NCI-H1930 (cell line): ENCODE measurements at places on chromosomes 2 and 18.

DNA sequence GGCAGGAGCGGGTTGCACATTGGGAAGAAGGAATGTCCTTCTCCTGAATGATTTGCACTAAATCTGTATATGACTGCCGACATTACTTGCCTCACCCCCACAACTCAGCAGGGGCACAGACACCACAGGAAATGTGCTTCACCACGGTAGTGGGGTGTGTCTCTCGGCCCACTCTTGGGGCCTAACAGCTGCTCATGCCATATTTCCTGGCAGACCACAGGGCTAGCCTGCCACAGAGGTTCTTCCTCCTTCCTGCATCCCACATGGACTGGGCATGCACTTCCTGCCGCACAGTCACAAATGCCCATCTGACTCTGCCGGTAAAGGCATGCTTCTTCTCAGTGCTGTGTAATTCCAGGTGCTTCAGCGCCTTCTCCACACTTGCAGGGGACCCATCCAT, 10.3 kb upstream of the PAPOLG start:
- no peak for DNase-seq

DNA sequence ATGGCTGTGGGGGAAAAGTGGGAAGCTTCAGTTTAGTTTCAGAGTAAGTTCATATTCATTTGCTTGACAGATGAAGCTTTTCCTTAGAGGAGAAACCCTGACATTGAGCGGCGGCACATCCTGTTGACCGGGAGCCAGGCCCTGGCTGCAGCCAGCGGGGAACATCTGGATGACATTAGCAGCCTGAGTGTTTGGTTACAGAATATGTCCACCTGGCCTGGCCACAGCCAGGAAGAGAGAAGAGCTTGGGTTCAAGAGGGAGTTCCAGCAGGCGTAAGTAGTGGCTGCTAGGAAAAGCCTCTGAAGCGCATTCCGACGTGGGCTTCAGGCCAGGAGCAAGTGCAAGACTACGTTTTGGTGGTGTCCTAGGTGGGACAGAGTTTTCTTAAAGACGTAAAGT, 144.9 kb upstream of the MYCN start:
- no peak for DNase-seq

GRCh38 chr2:197445746-197446145, 7.6 kb upstream of the COQ10B start:
- no peak for DNase-seq

DNA sequence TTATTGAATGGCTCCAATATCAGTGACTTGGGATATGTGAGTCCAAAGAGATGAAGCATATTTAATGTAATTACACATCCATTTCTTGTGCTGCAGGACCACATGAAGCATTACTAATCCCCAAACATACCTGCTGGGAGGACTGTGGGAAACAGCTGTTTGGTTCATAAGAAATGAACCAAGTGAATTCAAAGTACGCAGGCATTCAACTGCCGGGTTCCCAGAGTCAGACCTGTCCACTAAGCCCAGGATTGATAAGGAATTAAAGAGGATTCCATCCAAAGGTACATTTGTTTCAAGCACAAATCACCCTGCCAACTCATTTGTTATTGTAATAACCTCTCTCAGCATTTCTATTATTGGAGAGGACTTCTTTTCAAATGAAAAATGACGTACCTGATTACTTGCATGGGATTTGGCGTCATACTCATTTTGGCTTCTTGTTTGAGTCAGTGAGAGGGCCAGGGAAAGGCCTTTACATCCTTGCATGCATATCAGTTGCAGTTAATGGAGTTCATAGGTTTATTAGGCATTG, 230.7 kb downstream of the TXNL1 start:
- no peak for DNase-seq

GRCh38 chr2:197675711-197676188, 363 bp upstream of the RFTN2 start:
- DNase-seq: no peak

DNA sequence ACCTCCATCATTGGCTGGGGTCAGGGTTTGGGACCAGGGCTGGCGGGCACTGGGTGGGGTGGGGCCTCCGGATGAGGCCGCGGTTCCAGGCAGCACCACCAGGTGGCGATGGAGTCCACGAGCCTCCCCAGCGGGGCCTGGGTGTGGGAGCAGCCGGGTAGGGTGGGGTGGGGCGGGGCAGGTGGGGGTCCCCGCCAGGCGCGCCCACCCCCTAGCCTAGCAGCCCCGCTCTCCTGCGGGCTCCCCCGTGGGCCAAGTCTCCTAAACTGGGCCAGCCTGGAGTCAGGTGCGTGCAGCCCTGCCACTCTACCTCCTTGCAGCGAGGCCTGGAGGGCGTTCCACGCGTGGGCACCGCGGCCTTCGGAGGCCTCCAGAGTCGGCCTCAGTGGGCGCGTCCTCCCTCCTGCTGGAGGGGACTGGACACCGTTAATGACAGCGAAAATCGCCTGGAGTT, 187.5 kb downstream of the TWIST2 start:
- peak; percentile 30 for DNase-seq

- DNase-seq: no peak
Observed at GRCh38 chr2:217142649-217143266, 282.9 kb upstream of the TNP1 start.

DNA sequence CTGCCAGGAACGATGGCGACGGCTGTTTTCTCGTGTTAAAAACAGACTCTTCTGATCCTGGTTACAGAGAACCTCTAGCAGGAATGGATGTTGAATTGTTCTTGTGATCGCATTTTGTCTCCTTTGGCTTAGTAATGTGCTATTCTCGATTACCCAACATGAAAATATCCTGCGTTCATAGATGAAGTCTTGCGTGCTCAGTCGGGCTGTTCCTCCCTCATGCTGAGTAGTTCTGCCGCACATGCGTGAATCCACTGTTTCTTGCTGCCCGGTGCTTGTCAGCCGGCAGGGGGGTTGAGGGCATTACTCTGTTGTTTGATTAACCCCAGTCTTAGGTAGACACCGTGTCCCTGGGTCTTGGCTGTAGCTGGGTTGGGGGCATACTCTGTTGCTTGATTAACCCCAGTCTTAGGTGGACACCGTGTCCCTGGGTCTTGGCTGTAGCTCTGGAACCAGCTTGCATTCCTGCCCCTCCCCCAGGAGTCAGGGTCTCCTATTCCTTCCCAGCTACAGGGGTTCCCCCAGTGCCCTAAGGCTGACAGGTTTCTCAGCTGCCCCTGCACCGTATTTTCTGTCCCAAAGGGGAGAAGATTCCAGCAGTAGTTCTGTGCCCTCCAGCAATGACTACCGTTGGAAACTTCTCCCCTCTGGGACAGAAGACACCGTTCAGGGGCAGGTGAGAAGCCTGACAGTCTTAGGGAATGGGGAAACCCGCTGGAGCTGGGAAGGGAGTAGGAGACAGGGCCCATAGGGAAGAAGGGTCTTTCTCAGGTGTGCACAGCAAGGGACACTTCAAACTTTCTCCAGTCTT, 22.1 kb upstream of the ASB1 start:
- no peak for DNase-seq

GRCh38 chr2:85330839-85331636, 3.2 kb upstream of the TGOLN2 start:
- no peak for DNase-seq

DNA sequence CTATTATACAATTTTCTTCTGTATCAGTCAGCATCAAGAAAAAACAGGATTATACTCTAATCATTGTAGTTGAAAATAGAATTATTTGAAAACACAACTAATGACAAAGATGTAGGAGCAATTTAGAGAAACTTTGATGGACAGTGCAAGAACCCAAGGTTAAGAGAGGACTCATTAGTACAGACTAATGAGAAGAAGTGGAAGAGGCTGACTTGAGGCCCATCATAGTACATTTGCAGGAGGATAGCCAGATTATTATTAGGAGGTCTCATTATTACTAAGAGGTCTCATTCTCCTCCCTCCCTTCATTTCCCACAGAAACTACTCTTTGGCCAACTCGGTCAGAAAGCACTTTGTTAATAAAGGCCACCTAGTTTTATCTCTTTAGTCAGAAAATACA, 1983.0 kb downstream of the SUCLG1 start:
- no peak for DNase-seq
